GM10248 (cell line): ENCODE measurements at places on chromosomes 4 and X.

DNA sequence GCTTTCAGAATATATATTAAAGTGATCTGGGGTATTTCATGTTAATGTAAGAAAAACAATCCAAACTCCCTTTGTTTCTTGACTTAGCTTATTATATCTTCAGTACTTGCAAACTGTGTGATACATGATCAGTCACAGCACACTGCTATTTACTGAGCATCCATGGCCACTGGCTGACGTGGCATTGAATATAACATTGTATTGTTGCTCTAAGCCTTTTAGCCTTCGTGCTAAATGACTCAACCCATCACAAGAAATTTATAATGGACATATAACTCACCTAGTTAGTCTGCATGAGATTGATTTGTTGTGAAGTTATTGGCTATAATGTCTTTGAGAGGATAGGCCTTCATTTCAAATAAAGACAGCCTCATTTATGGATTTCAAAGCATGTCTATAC is 642.6 kb downstream of the IL1RAPL1 start:
- DNase-seq = no peak

DNA sequence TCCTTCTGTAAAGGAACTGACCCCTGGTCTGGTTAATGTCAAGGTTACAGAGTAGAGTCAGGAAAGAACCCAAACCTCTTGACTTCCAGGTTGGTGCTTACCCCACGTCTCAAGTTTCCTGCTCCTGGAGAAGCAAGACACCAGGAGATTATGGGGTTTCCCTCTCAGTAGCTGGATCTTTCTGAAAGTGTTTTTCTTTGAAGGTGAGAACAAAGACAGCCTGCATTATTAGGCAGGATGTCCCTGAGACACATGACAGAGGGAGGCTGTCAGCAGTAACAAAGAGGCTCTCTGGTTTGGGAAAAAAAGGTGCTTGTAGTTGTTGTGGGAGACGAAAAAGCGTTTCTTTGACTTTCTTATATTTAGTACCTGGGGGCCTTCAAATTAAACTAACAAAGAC is 44.7 kb upstream of the IGFBP7 start:
- no peak for DNase-seq

DNA sequence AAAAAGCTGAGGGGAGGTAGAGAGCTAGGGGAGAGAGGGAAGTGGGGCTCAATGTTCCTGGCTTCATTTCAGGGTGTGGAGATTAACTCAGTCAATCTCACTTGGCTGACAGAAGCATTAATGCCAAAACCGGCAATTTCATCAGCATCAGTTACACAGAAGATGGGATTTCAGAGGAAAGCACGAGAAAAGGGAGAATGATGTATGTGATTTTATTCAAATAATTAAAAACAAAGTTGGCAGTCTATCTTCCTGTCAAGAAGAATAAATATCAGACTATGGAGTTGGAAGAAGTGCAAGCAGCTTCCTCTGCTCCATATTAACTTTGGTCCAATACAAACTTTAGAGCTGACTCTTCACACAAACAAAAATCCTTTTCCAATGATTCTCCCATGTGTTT is 29.6 kb upstream of the HCCS start:
- DNase-seq = no peak

- no peak for DNase-seq
Measured at GRCh38 chrX:71128166-71128833, 9.9 kb downstream of the MED12 start.

- DNase-seq = no peak
Measured at GRCh38 chr4:54185866-54186265, 43.2 kb upstream of the PDGFRA start.

GRCh38 chrX:131762802-131763234 is 218.9 kb downstream of the OR13H1 start:
- DNase-seq = peak; percentile 23

GRCh38 chr4:93788712-93789111 is 39.8 kb upstream of the ATOH1 start:
- DNase-seq = peak; percentile 12

DNA sequence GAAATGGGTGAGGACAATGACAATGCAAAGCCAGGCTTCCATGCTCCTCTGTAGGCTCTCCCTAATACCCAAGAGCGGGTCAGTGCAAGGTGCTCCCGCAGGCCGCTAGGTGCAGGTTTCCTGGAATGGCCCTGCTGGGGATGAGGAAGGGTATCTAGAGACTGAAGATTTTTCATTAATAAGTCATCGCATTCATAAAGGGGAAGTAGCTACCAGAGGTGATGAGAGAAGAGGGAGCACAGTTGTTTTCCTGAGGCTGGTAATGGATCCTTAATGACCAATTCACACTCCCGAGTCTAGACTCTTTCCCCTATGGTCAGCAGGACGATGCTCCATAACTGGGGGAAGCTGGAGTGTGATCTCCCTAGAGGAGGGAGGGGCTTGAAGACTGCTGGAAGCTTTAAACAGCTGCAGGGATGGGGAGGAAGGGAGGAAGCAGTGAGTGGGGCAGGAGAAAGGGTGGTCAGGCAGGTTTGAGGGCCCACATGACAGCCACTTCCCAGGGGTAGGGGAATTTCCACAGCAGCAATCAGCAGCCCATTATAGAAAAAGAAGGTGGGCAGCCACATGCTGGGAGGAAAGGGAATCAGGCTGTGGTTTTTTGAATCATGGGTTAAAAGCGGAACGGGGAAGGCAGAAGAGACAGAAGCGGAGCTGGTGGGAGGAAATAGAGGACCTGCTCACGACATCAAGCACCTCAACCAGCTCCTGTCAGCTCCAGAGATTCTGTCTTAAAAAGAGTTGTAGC is 10.2 kb upstream of the ATP6AP2 start:
- DNase-seq = peak; percentile 35

DNA sequence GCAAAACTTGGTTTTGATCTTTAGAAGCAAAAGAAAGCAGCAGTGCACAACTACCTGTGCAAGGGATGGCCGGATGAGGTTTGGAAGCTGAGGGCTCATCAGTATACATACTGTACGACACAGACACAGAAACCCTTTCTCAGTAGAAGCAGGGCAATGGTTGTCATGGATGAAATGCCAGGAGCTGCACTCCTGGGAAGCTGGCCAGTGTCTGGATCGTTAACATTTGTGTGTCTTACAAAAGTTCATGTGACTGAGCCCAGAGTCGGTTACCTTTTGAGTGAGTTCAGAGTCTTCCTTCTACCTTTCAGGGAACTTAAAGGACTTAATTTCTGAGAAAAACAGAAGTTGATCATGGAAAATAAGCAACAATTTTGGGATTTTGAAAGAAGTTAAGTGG is 230.3 kb downstream of the APBB2 start:
- no peak for DNase-seq

DNA sequence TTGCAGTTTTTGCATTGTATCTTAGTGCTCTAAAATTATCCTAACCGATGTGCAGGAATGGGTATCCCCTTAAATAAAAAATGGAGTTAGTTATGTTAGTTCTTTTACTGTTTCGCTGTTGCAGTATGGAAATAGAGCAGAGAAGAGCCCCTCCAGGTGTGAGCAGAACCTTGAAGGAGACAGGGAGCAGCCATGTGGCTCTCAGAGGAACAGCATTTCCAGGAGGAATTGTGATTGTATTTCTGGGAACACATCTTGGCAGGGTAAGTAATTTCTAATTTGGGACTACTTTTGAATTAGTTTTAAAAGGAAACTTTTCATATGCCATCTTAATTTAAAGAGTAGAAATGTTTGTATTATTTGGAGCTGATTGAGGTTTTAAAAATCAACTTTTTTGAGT is 5.3 kb upstream of the CCDC158 start:
- DNase-seq = no peak

DNA sequence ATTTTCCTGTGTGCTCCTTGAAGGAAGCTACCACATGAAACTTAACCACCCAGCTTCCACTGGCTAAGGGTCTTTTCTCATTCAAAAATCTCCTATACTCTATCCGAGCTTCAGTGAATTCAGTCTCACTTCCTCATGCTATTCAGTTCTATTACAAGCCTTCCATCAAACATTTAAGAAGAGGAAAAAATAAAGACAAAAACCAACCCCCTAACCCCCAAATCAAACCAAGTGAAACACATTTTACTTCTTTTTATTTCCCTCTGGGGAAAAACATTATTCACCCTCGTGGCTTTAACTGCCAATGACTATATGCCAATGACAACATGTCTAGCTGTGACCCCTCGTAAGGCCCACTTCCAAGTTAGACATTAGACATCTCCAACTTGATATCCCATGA is 16.2 kb upstream of the WDR19 start:
- no peak for DNase-seq

DNA sequence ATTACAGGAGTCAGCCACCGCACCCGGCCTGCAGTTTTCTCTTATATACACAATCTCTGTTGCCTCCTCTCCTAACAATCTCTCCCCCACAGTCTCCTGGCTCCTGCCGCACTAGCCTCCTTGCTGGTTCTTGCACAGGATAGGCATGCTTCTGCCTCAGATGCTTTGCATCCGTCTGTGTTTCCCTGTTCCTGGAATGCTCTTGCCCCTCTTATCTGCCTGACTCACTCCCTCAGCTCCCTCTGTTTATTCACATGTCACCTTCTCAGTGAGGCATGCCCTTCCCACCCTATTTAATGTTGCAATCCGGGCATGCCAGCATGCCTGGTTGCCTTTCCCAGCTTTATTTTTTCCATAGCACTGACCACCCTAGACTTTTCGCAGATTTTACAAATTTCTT is 161.9 kb downstream of the PHF8 start:
- no peak for DNase-seq

DNA sequence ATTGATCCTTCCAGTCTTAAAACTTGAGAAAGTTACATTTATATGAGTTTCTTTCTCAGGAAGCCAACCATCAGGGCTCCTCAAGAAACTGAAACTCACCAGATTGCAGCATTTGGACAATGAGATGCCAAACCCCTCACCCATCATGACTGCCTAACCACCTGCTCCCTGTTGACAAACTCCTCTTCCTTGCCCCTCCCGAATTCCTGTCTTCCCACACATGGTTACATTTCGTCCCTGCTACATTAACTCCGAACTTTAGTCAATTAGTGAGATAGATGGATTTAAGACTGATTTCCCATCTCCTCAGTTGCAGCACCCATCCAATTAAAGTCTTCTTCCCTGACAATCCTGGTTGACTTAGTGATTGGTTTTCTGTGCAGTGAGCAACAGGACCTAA is 118.7 kb downstream of the ZNF330 start:
- no peak for DNase-seq

DNA sequence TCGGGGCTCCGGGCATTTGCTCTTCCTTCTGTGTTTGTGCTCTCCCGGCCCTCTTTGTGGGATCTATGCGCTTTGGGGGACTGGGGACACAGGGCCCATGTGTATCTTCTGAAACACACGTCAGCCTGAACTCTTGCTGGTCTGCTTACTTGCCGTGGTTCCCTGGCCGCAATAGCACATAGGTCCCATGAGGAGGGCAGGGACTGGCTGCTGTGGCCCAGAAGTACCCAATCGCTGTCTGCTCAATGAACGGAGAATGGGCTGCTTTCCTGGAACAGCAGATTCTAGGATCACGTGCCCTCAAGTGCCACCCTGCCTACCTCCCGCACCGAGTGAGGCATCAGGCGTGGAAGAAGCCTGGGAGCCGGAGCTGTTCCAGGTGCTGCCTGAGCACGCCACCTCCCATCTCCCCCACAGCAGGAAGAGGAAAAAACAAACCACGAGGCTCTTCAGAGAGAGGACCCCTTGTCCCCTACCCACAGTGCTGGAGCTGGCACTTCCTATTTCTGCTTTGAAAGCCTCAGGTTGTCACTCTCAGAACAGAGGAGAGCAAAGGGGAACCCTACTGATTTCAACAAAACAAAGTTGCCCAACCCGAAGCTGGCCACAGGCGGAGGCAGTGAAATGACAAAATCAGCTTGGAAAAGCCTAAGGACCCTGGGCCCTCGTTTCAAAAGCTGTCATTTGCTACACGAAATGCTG is 3.8 kb downstream of the G6PD start:
- no peak for DNase-seq

DNA sequence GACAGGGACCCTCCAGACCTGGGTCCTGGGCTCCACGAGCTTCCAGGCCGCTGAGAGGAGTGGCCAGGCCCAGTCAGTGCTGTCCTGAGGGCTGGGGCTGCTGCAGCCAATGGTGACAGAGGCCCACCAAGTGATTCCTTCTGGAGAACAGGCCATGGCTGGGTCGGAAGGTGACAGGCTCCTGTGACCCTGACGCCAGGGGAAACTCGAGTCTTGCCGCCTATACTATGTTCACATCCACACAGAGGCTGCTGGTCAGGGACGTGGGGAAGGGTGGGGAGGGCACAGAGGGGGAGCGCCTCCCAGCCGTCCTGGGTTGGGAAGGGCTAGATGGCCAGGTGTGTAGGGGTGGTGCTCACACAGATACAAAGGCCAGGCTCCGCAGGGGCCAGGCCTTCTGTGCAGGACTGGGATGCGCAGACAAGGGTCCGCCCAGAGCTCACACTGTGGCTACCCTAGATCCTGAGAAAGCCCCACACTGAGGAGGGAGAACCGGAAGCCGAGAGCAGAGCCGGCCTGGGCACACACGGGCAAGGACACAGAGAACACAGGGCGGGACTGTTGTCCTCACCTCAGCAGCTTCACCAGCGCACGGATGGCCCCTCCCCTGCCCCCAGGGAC is 81.4 kb downstream of the HTRA3 start:
- DNase-seq = no peak

DNA sequence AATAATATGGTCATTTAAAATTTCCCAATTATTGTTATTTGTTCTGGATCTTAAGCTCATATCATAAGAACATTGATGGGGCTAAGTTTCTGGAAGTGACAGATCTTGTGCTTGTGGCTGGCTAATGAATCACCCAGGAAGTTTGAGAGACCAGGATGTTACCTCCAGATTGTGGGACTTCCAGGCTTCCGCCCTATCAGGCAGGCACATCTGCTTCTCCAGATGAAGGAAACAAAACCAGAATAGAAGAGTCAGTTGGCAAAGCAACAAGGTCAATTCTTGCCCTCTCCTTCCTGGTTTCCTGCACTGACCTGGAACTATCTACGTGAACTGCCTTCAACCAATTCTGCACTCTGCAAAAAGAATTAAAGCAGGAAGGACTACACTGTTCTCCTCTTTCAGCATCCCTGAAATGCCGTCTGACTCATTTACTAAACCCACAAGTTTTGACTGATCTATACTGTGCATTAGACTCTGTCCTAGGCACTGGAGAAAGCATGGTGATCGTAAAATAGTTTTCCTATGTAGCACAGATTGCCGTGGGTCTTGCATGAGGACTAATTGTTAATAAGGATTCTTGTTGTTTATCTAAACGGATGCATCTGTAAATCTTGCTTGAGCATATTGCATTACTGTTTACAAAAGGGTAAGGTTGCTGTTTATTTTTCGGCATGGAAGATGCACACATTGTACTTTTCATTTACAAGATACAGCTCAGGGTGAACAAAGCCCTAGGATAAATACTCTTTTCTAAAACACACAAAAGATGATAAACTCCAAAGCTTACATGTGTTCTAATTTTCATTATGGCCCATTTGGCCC is 74.6 kb downstream of the AMELX start:
- DNase-seq = no peak

- DNase-seq = no peak
Measured at GRCh38 chr4:1572964-1573720, 111.0 kb downstream of the FAM53A start.
